ENCODE measurements at places on chromosomes 2 and 18.

GRCh38 chr2:166170356-166170755 is 42.5 kb upstream of the SCN1A start:
- no peak for DNase-seq

DNA sequence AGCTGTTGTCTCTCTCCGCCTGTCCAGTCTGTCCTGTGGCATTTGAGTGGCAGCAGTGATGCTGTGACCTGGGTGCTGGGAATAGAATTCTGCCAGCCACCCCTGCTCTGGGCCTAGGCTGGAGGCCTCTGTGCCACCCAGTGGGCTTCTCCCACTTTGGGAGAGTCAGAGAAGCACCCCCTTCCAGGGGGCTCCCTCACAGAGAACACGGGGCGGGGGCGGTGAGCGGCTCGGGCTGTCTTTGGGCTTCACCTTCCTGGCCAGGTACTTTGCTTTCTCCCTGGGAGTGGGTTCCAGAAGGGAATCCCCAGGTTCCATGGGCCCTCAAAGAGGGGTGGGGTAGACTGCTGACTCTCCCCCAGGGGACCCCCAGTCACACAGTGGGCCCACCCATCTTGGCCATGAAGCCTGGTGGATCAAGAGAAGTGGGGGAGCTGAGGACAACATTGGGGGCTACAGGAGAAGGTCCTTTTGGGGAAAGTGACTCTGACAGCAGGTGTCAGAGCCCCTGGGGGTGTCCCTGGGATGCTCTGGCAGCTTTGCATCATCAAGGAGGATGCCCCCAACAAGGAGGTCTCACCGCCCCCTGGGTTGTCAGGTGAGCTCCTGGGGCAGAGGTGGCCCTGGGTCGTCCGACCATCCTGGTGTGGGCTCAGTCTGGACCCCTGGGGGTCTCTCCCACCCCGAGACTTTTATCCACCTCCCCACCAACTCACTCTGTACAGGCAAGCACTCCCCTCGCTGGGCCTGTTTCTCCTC is 18.8 kb upstream of the BOK start:
- peak; percentile 6 for DNase-seq

GRCh38 chr2:73730810-73731209 is 6.3 kb downstream of the TPRKB start:
- DNase-seq = no peak

- no peak for DNase-seq
These were observed 69.6 kb downstream of the EML4 start for GRCh38 chr2:42238644-42239288.

DNA sequence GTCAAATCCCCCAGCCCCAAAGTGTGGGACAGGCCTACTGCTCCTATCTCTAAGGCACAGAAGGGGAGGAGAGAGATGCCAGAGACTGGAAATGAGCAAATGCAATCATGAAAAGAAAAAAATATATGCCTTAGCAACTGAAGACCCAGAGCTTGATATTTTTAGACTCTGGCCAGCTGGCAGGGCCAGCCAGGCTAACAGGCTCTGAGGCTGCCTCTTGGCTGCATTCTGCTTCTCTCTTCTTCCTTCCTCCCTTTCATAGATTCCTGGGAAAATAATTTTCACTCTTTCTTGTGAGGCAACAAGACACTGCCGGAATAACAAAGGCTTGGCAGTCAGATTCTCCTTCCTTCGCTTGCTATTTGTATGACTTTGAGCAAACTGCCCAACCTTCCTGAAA is 209.1 kb downstream of the RAD51AP2 start:
- DNase-seq = no peak

- no peak for DNase-seq
These were observed 328.2 kb downstream of the DLGAP1 start for GRCh38 chr18:4126939-4127338.

- peak; percentile 61 for DNase-seq
These were observed 75.6 kb upstream of the TTN start for GRCh38 chr2:178882666-178883440.

- no peak for DNase-seq
These were observed 50.4 kb downstream of the POLR1A start for GRCh38 chr2:86055314-86055713.

DNA sequence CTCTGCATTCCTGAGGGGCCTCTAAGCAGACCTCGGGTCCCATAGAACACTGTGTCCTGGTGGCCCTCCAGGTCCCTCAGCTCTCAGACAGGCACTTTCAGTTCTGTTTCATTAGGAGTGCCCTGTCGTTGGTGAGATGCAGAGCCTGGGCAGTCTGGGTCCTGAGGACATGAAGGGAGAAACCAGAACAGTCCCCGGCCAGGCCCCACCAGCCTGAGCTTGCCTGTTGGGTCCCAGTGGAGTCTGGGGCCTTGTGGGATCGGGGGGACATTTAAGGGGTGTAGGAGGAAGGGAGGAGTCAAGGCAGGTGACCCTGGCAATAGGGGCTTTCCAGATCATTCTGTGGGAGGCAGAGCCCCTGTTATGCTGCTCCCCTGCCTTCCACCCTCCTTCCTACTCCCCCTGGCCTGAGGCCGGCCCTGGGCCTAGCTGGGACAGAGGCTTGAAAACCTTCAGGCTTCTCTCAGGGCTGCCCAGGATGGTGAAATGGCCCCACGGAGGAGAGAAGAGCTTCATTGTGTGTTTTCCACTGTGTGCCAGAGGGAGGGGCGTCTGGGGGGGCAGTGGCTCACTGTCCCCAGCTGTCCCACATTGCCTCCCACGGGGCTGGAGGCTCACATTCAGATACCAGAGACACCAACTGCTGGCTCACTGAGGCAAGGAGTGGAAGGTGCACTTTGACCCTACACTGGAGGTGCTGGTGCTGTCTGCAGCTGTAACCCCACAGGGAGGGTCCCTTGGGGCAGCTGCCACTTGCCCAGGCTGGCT is 26.6 kb upstream of the CATIP start:
- DNase-seq = peak; percentile 6

DNA sequence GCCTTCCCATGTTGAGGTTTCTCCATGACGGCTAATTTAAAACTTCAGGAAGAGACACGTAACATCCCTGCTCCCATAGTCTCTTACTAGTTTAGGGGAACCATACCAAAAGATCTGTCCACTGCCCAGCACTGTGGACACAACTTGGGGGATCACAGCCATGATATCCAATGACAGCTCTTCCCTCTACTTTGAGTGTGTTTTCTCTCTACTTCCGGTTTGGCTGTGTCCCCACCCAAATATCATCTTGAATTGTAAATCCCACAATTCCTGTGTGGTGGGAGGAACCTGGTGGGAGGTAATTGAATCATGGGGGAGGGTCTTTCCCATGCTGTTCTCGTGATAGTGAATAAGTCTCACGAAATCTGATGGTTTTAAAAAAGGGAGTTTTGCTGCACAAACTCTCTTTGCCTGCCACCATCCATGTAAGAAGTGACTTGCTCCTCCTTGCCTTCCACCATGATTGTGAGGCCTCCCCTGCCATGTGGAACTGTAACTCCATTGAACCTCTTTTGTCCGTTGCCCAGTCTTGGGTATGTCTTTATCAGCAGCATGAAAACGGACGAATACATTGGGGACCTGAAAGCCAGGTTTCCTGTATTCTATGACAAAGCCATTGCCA is 1.6 kb upstream of the MGAT4A start:
- DNase-seq = no peak

Measured in AG20443 (cell line).